ENCODE measurements at places on chromosomes 16 and 17.

- no peak for DNase-seq
Measured at GRCh38 chr17:8820311-8821010, 21.3 kb upstream of the MFSD6L start.

- DNase-seq, result no peak
Measured at GRCh38 chr17:80432350-80432955, 17.5 kb downstream of the ENDOV start.

DNA sequence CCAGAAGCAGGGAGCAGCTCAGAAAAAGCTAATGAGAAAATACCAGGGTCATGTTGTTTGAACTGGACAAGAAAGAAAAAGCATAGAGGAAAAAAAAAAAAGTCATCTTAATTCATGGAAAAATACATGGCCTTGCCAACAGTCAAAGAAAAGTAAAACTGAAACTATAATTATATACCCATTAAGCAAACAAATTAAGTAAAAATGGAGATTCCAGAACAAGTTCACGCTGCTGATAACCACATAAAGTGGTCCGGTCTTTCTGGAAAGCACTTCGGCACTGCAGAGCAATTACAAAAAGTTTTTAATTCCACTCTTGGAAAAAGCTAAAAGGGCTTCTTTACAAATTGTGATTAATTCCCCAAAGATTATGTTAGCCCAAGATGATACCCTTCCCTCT is 12.4 kb upstream of the P2RX5 start:
- DNase-seq, result no peak

- DNase-seq, result no peak
Measured at GRCh38 chr17:61656721-61657217, 65.8 kb upstream of the NACA2 start.

- no peak for DNase-seq
Measured at GRCh38 chr17:21250854-21251253, 2.4 kb downstream of the NATD1 start.

- DNase-seq, result no peak
Measured at GRCh38 chr16:51392521-51393187, 241.6 kb upstream of the SALL1 start.

- no peak for DNase-seq
Measured at GRCh38 chr17:70353408-70354092, 184.2 kb downstream of the KCNJ2 start.

DNA sequence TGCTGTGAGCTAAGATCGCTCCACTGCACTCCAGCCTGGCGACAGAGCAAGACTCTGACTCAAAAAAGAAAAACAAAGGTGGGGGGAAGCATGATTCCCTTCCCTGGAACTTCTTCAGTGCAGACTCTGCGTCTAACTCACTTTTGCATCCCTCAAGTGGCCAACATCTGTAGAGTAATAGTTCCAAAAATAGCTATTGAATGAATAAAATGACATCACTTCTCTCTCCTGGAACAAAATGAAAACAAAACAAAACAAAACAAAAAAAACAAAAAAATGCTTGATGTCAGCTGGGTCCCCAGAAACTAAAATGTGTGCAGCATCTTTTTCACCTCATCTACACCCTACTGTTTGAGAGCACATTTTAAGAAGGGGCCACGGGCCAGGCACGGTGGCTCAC is 197.7 kb upstream of the NOG start:
- no peak for DNase-seq

GRCh38 chr16:78742501-78743283 is 643.2 kb downstream of the WWOX start:
- no peak for DNase-seq

- no peak for DNase-seq
Measured at GRCh38 chr17:48544349-48545021, 424 bp downstream of the HOXB2 start.

- DNase-seq, result no peak
Measured at GRCh38 chr17:46929413-46929812, 6.5 kb downstream of the GOSR2 start.

- no peak for DNase-seq
Measured at GRCh38 chr16:24980077-24980793, 34.9 kb downstream of the ARHGAP17 start.

DNA sequence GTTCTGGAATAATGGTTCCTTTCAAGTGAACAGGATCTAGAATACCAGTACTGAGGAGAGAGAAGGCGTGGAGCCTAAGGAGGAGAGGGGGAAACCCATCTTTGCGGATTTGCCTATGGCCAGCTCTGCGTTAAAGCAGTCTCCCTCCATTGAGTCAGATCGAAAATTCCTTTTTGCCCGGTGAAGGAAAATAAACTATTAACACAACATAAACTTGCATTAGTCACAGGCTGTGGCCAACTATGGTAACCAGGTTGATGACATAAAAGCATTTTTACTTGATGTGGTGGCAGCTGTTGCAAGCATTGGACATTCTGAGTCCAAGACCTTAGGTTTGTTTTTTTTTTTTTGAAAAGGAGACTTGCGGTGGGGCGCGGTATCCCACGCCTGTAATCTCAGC is 8.9 kb downstream of the LDAF1 start:
- DNase-seq, result no peak

DNA sequence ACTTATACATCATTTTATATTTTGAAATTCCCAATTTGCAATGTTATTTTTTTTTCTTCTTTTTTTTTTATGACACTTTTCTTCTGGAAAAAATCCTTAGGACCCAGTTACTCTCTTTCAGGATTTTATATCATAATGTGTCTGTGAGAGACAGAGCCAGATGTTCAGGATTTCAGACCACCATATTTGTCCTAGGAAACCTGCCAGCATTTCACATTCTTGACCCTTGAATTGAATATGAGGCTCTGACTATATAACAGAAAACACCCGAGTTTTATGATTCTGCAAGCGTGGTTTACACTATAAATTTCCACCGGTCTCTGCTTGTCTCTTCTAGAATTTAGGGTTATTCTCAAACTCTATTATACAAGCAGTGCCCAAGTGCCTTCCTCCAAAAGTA is 621.0 kb downstream of the WWOX start:
- DNase-seq, result no peak

DNA sequence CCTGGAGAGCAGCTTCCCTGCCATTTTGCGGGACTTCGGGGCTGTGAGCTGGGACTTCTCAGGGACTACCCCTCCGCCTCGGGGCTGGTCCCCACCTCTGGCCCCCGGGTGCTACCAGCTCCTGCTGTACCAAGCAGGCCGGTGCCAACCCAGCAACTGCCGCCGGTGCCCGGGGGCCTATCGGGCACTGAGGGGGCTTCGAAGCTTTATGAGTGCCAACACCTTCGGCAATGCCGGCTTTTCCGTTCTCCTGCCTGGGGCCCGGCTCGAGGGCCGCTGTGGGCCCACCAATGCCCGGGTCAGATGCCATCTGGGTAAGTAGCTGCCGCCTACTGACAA is 1.3 kb downstream of the ASPHD1 start:
- no peak for DNase-seq

Data from SHP77 (cell line).